Activated CD4-positive, alpha-beta T cell treated with anti-CD3 and anti-CD28 coated beads, Interleukin-2, amount 50 U/mL, for 4 hours (primary cell): ENCODE measurements at places on chromosomes 13 and 19.
A peak's percentile ranks its signal among the peaks of the same experiment; 100 is the strongest.

- DNase-seq, result no peak
Observed at GRCh38 chr13:53137779-53138178, 109.2 kb downstream of the OLFM4 start.

GRCh38 chr13:20411638-20412342 is 113.9 kb downstream of the CRYL1 start:
- DNase-seq, result peak; percentile 11

DNA sequence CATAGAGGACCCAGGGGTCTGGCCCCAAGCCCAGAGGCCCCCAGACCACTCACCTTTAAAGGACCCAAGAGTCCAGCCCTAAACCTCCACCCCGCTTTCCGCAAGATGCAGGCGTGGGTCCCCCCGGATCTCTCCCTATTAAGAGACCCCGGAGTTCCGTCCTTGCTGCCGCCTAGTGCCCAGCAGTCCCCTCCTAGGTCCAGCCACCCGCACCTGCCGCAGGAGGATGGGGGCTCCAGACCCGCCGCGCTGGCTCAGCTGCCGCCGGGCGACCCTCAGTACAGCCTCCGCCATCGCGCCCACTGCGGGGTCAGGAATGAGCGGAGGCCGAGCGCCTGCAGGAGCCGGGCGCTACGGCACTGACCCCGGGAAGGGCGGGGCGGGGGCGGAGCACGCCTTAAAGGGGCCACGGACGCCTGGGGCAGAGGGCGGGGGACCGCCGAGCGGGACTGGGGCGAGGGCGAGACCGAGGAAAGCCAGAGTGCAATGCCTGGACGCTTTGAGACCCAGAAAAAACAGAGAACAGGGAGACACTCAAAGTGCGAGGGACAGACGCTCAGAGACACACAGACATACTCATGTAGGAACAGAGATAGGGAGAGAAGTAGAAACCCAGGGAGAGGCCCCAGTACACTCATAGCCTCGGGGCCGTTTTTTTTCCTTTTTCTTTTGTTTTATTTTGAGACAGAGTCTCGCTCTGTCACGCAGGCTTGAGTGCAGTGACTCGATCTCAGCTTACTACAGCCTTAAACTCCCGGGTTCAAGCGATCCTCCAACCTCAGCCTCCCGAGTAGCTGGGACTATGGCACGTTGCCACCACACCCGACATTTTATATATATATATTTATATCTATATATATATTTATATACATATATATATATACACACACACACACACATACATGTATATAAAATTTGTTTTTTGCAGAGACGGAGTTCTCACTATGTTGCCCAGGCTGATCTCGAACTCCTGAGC is at the start of gene ETHE1:
Gene ETHE1 (minus strand): TSS at position 318 of the 976 bp plus-strand sequence. CDS start 24 bp downstream, at position 294.
- DNase-seq, result peak; percentile 50

GRCh38 chr19:46487802-46488445 is 7.7 kb downstream of the PNMA8B start:
- DNase-seq, result peak; percentile 72

GRCh38 chr19:7718668-7719067 is 13.2 kb downstream of the CLEC4G start:
- no peak for DNase-seq

DNA sequence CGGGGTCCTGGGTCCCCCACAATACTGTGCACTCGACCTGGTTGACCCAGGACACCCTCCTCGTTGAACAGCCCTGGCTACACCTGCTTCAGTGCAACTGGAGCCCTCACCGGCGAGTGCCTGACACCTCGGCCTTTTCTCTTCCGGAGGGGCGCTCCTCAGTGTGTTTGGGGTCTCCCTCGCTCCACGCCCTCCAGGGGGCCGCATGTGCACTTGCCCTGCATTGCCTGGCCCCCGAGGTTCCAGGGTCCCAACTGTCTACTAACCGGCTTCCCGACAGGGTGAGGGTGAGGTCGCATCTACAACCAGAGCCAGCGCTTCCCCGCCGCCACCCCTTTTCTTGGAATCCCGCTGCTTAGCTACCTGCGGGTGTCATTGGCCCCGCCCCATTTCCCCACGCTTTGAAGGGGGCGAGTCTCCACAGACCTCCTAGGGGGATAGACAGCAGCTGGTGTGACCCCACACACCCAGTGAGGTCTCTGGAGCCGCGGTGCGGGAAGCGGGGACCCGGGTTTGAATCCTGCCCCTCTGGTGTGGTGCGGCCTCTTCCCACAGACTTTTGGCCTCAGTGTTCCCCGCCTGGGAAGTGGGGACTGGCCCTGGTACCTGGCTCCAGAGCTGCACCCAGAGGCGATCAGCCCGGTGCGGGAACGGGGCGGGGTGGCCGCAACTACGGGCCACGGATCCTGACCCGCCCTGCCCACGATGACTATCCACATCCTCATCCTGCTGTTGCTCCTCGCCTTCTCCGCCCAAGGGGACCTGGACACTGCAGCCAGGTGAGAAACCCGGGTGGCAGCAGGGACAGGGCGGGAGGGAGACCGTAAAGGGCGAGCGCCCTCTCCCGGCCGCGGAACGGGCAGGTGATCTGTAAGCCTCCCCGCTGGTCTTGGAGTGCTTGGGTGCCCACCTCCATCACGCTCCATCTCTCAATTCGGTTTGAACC is at the start of gene ADM5:
Gene ADM5 (plus strand): TSS at position 462 of the 946 bp plus-strand sequence. CDS start 244 bp downstream, at position 706.
- DNase-seq, result no peak

- no peak for DNase-seq
Observed at GRCh38 chr13:61766667-61767058, 351.0 kb upstream of the PCDH20 start.

GRCh38 chr13:29706923-29707322 is 111.4 kb upstream of the SLC7A1 start:
- no peak for DNase-seq

DNA sequence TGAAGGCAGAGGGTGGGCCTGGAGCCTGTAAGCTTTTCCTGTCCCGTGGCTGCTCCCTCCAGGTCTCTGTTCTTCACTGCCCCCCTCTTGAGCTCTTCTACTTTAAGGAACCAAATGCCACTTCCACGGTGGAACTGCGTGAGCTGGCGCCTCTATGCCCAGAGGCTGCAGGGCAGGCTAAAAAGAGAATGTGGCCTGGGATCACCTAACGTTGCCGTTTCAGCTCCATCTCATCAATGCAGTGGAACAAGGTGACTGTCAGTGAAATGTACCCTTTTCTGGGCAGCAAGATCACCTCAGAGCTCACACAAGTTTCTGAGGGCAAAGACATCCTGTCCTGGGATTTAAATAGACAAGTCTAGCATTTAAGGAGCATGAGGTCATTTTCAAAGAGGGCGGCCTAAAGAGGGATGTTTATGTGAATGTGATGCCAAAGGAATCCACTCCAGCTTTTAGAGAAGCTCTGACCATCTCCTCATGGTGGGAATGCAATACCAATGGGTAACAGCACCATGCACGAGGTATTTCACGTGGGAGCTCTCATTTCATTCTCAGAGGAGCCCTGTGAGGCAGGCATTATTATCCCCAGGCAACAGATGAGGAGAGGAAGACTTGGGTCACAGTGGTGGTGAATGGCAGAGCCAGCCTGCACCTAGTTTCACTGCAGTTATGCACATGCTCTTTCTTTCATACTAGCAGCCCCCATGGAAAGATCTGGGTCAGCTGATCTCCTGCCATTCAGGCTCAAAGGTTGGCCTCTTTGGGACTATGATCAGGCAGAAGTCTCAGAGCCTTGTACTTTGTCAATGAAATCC is 39.3 kb downstream of the RGCC start:
- DNase-seq, result no peak

- no peak for DNase-seq
Observed at GRCh38 chr19:8044018-8044417, 8.5 kb upstream of the CCL25 start.

- DNase-seq, result no peak
Observed at GRCh38 chr19:6495947-6496346, 6.2 kb downstream of the TUBB4A start.

DNA sequence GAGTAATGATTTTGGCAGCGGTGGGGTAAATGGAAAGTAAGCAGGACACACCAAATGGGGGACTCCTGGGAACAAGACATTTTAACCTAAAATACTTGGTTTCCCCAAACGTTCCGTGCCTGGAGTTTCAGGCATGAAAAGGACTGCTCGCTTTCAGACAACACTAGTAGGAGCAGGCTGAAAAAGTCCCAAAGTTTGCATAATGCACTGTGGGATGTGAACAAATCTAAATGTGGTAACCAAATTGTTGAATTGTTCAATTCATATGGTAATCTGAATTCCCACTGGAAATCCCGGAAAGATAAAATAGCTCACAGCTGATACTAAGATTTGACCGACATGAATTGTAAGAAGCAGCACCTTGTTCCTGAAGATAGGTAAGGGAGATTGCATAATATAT is 467.2 kb upstream of the ARGLU1 start:
- DNase-seq, result no peak

GRCh38 chr13:40109351-40109844 is 453.9 kb downstream of the COG6 start:
- DNase-seq, result no peak

- DNase-seq, result no peak
Observed at GRCh38 chr13:59449750-59450149, 714.0 kb downstream of the DIAPH3 start.

DNA sequence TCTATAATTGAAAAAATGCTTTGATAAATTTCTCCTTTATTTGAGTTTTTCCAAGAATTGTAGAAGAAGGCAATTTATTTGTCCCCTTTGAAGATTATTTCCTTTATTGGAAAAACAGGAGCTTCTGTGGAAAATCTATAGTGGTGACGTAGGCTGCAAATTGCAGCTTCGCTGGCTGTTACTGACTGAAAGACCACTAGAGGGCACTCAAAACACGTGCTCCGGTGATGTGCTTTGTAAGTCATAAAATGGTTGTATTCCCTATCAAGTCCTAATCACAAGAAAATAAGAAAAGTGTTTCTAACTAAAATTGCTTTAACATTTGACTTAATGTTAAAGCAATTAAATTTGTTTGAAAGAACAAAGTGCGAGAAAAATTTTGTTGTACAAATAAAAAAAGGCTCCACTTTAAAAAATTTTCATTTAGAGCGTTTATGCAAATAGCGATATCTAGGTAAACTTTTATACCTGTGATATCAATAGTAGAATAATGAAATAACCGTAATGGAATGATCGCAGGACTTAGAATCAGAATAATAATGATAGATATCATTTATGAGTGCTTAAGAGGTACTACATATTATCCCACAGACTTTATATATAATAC is 638.2 kb upstream of the SPRY2 start:
- no peak for DNase-seq

DNA sequence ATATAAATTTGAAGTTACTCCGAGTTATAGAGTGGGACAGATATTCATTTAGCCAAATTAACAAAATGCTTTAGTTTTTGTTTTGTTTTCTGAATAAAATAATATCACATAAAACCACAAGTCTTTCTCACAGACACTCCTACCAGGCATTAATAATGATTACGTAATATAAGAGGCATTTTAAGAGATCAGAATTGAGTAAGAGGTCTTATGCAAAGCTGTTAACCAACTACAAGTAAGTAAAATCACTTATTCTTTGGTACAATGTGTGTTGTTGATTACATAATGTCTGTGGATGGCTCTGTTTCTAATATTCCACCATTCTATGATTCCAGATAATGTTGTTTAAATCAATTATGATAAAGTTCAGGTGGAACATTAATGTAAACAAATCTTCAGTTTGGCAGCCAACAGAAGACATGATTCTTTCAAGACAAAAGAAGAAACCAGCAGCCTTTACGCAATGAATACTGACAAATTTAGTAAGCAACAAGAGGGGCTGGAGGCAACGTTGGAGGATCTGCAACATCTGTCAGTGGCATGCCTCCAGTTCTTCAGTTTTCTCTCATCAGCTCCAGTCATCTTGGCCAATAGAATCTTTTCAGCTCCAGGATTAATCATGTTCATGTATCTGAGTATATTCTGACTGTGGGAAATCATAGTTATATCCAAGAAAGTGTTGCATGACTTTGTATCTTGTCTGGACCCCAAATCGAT is 403.8 kb downstream of the SLITRK5 start:
- DNase-seq, result no peak

- DNase-seq, result no peak
Observed at GRCh38 chr13:81795710-81796109, 1454.8 kb upstream of the SPRY2 start.

DNA sequence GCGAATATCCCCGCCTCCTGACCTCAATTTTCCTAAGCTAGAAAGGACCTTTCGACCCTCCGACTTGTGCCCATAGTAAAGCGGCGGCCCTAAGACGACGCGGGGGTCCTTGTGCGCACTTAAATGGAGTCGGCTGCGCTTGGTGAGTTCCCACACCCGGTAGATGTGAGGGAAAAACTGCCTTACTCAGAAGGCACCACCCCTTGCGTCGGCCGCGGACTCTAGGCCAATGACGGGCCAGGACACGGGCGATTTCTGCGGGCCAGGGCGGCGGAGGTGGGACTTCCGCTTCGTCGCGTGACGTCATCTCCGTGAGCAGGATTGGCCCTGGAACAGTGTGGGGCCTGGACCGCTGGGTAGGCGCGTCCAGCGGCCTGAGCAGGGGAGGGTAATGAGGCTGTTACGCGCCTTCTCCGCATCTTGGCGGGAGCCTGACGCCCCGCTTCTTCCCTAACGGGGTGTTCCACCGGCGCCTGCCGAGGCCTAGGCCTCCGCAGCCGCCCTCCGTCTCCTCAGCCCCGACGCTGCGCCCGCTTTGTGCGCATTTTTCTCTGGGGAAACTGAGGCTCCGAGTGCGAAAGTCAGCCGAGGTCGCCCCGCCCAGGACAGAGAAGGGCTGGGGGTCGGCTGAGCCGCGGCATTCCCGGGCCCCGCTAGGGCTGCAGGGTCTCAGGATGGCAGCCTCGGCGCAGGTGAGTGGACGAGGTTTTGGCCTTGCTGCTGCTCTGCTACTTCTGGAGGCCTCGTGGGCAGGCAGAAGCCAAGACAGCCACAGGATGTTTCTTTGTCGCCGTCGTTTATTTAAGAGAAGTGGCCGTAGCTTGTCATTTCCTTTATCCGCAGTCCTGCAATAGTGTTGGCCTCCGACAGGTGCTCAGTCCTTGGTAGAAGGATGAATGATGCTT is at the start of gene ZNF543:
Gene ZNF543 (plus strand): TSS at position 293 of the 905 bp plus-strand sequence. CDS start 382 bp downstream, at position 675.
- peak; percentile 90 for DNase-seq

DNA sequence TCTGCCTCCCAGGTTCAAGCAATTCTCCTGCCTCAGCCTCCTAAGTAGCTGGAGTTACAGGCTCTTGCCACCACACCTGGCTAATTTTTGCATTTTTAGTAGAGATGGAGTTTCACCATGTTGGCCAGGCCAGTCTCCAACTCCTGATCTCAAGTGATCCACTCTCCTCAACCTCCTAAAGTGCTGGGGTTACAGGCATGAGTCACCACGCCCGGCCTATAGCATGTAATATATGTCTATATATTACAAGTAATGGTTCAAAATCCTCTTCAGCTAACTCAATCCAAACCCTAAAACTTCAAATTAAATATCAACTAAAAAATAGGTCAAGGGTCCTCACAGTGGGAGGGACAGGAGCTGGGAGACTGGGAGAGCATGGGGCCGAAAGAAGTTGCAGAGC is 28.0 kb downstream of the FPR3 start:
- no peak for DNase-seq

- DNase-seq, result peak; percentile 48
Observed at GRCh38 chr13:51584731-51585672, 740 bp downstream of the WDFY2 start.

DNA sequence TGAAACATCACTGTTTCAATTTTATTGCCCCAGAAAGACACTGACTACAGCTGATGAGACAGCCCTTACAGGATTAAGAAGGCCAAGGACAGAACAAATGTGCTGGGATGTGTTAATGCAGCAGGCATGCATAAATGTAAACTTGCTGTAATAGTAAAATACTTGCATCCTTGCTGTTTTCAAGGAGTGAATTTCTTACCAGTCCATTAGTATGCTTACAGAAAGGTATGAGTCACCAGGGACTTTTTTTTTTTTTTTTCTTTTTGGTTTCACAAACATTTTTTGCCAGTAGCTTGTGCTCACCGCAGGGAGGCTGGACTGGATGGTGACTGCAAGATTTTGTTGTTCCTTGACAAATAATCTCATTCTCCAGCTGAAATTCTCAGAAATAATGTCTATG is 55.1 kb downstream of the GPR180 start:
- no peak for DNase-seq

GRCh38 chr13:51255556-51255955 is 33.4 kb downstream of the FAM124A start:
- no peak for DNase-seq
